RPMI8226 (cell line): ENCODE measurements at places on chromosomes 2 and 18.

DNA sequence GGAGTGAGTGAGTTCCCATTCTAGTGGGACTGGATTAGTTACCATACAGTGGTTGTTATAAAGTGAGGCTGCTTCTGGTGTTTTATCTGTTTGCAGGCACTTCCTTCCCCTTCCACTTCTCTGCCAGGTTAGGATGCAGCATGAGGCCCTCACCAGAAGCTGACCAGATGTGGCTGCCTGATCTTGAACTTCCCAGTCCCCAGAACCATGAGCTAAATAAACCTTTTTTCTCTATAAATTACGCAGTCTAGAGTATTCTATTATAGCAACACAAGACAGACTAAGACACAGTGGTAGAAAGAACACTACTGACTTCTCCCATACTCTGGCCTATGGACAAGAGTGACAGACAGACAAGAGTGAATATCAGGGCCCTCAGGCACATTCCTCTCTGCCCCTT is 14.1 kb downstream of the LCT start:
- no peak for DNase-seq

- DNase-seq: no peak
Observed at GRCh38 chr2:29063646-29064345, 10.5 kb downstream of the PCARE start.

- DNase-seq: no peak
Observed at GRCh38 chr18:13257361-13257980, 38.9 kb downstream of the LDLRAD4 start.

DNA sequence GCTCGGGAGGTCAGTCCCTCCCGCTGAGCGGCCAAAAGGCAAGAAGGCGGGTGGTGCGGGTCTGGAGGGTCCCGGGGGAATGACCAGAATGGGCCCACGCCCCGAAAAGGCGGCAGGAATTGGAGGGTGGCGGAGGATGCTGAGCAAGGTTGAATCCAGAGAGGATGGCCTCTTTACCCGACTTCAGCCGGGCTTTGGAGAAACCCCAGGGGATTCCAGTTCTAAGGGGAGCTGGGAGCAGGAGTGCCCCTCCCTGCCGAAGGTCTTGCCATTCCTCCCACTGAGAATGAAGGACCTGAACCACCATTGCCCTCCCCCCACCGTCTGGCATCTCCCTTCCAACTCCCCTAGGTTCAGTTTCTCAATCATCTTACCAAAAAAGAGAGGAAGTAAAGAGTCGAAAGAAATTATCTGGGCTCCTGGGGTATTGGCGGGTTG is 38.9 kb upstream of the ATP6V1B1 start:
- DNase-seq: no peak

DNA sequence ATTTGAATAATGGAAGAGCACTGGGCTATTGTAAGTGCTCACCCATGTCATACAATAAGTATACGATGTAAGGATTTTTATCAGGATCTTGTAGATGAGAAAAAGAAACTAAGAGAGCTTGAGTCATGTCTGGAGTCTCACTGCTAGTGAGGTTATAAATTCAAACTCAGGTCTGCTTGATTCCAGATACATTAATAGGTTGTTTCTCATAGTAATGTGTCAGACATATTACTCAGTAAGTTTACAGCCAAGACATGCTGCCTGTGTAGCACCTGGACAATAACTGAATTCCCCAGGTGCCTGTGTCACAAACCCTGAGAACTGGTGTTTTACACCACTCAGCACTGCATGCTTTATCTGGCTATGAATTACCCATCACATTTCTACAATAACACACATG is 216.9 kb upstream of the LRP1B start:
- no peak for DNase-seq

- peak; percentile 90 for DNase-seq
Observed at GRCh38 chr2:130385709-130386108, 29.9 kb downstream of the PTPN18 start.

GRCh38 chr18:68714712-68715496 is at the start of gene TMX3:
TSS of gene TMX3 (minus strand) at chr18:68715108. CDS start at chr18:68714981, 127 bp downstream.
- peak; percentile 99 for DNase-seq

DNA sequence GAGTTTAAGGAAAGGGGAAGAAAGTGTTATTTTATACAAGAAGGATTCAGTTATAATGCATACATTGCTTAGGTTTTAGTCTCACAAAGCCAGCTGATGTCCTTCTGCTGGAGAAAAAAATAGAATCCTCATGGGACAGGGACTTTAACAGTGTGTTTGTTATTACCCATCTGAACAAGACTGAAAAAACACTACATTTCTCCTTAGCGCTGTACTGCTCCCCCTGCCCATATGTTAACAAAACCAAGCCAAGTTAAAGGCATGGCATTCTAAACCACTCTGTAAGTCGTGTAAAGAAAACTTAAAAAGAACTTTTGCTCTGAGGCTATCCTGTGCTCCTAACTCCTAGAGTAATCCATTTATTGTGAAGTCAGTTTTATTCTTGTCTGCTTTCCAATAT is 102.6 kb upstream of the NYAP2 start:
- DNase-seq: no peak

GRCh38 chr2:84925336-84925723 is 19.9 kb downstream of the TMSB10 start:
- no peak for DNase-seq

- no peak for DNase-seq
Observed at GRCh38 chr2:110805894-110806452, 73.6 kb downstream of the ACOXL start.

- DNase-seq: peak; percentile 28
Observed at GRCh38 chr2:237134321-237135230, 48.9 kb downstream of the COPS8 start.
